Adrenal gland (tissue), 19 donors: ENCODE measurements at places on chromosomes 2 and 18.

- no peak for DNase-seq
Measured at GRCh38 chr2:146413086-146413610, 1431.7 kb upstream of the ACVR2A start.

- DNase-seq, result no peak
Measured at GRCh38 chr2:179702912-179703311, 158.5 kb downstream of the ZNF385B start.

GRCh38 chr2:6750411-6751158, 115.1 kb downstream of the CMPK2 start:
- no peak for DNase-seq

GRCh38 chr2:138193416-138194213, 229.3 kb downstream of the HNMT start:
- no peak for DNase-seq

GRCh38 chr2:59314031-59314766, 1073.1 kb upstream of the FANCL start:
- no peak for DNase-seq

GRCh38 chr18:79788734-79789085, 9.0 kb upstream of the KCNG2 start:
- no peak for DNase-seq

- DNase-seq, result no peak
Measured at GRCh38 chr2:49278141-49278540, 123.8 kb upstream of the FSHR start.

DNA sequence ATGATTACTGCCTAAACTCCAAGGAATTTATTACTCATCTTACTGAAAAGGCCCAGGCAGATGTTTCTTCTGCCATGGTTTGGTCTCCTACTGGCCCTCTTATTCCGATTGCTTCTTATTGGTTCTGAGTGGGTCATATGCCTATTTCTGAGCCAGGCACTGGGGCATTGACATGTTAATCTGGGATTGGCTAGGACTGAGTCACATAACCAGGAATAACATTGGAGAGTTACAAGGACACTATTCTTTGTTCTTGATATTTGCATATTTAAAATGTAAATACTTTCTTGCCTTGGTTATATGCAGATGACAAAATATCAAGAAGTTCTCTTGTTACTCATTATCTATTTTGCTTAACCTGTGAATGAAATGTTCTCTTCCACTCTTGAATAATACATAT, 534.4 kb upstream of the SLC39A10 start:
- no peak for DNase-seq

GRCh38 chr2:71938659-71939587, 208.7 kb downstream of the CYP26B1 start:
- peak; percentile 37 for DNase-seq

- DNase-seq, result no peak
Measured at GRCh38 chr2:9093324-9093723, 89.8 kb upstream of the MBOAT2 start.

- DNase-seq, result no peak
Measured at GRCh38 chr2:14750433-14750832, 117.9 kb downstream of the LRATD1 start.

DNA sequence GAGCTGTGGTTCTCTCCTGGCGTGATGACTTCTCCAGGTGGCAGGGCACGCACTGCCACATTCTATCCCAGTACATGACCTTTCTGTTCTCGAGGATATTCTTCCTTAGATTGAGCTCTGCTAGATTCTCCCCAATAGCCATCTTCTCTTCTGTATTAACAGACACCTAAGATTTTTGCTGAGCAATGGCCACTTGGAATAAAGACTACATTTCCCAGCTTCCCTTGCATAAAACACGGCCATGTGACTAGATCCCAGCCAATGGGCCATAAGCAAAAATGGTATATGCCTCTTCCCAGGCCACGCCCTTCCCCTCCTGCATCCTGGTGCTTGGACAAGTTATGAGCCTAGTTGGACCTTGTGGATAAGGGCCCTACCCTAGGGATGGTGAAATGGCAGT, 82.1 kb downstream of the EIF2AK3 start:
- DNase-seq, result no peak

GRCh38 chr2:26300234-26300925, 45.6 kb upstream of the SELENOI start:
- peak; percentile 33 for DNase-seq

DNA sequence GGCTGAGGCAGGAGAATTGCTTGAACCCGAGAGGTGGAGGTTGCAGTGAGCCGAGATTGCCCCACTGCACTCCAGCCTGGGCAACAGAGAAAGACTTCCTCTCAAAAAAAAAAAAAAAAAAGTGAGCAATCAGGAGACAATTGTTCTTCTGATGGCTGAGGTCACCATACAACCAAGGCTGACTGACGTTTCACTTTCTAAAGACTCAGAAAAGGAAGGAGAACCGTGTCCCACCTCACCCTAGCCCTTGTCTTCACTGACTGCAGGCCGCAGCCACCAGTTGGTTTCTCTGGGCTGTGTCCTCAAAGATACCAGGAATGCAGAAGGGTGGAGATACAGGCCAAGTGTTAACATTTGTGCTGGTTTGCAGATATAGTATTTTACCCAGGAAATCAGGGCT, 7.7 kb upstream of the SLC35F6 start:
- DNase-seq, result no peak

DNA sequence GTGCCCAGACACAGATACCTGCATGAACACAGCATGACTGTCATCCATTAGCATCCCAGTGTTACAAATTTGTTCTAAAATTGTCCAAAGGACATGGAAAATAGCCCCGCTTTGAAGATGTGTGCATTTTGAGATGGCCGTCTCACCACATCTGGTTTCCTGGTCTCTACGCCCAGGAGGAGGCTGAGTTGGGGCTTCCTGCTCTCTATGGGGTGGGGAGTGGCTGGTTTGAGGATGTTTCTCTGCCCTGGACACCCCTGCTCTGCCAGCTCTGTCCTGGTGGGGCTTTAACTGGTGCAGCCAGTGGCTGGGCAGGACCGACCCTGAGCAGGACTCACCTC, 74.6 kb upstream of the SMAD7 start:
- no peak for DNase-seq
